Cortex of kidney (tissue), 1 donor: ENCODE measurements at places on chromosomes 6 and 20.

DNA sequence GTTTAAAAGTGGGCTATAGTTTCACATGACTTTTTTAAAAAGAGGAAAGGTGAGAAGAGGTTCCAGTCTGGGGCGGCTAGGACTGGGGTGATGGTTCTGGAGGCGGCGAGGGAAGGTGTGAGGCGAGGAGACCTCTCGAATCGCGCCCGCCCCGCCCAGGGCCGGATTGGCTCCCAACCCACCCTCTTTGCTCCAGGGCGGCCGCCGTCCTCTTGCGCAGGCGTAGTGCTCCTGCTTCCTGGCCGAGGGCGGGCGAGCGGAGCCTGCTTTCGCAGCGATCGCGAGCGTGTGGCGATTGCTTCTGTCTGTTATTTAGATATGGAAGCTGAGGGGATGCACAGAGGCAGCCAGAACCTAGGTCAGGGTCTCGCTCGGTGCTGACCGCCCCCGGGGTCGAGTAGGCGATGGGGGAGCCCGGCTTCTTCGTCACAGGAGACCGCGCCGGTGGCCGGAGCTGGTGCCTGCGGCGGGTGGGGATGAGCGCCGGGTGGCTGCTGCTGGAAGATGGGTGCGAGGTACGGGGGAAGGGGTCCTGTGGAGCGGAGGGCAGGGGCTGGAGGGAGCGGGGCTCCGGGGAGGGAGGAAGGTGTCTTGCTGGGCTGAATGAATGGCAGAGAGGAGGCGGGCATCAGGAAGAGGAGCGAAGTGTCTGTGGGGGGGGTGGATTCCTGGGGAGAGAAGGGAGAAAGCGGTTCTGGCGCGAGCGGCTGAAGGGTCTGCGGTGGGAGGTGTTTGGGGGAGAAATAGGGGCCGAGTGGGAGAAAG is at the start of gene RNF8:
TSS of gene RNF8 (plus strand) at position 223 of the 765 bp plus-strand sequence. CDS start at position 405, 182 bp downstream.
- DNase-seq, result peak; percentile 40

DNA sequence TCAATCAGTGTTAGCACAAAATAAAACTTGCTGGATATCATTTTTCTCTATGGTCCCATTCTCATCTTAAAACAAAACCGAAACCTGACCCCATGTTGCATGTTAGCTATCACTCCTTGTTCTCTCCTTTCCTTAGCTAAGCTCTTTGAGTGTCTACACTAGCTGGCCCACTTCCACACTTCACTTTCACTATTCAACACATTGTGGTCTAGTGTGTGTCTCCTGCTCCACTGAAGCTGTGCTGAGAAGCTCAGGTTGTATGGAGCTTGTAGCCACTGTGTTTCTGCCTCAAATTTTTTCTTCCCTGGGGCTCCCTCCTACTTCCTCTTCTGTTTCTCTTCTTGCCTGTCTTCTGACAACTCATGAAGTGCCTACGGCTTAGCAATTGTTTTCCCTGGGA is 223.0 kb downstream of the NKAIN2 start:
- no peak for DNase-seq

DNA sequence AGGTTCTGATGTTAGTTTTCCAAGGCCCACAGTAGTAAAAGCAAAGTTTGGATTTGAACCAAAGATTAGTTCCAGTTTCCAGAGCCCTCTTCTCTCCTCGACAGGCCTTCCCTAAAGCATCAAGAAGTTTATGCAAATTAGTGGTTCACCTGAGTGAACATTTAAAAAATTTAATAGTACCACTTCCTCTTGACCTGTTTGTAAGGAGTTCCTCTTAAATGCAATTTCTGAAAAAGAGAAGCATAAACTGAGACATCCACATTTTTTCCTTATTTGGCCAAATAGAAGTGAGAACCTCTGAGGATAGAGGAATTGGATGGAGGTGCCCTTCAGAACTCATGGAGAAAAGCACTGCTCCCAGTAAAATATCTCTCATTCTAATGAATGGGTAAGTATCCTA is 1.2 kb upstream of the DSE start:
- no peak for DNase-seq

DNA sequence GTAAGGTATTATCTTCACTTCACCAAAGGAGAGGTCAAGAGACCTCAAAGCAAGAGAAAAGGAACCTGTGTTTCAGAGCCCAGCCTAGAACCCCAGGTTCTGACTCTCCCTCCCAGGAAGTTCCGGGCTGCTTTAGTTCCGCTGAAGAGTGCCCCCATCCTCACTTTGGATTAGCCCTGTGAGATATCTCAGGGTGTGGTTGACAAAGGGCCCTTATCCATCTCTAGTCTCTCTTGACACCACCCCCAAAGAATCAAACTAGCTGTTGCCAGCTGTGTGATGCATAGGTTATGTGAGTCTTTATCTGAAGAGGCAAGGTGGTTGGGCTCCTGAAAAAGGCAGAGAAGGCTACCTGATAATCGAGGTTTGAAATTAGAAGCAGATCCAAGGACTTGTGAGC is 20.6 kb downstream of the BRPF3 start:
- DNase-seq, result no peak

GRCh38 chr20:13213335-13213734 is 7.7 kb upstream of the ISM1 start:
- no peak for DNase-seq

GRCh38 chr20:50450881-50451752 is 59.1 kb upstream of the PTPN1 start:
- DNase-seq, result no peak

DNA sequence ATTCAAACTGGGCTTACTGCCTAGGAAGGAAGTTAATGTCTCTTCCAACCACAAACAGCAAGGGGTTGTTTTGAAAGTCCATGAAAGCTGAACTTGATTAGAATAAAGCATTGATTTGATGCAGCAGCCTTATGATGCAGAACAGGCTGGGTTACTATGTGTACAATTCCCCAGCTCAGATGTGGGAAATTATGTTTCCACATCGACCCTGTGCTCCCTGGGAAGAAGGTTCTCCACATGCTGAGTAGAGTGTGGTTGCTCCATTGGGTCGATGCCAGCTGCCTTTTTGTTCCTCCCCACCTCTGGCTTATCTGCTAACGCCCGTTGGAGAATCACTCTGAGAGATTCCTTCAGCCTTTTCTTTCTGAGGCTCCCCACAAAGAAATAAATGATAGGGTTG is 1.2 kb downstream of the MAS1L start:
- DNase-seq, result no peak

GRCh38 chr6:41228096-41228495 is at the start of gene TREML4:
Gene TREML4 (plus strand): TSS chr6:41228349. CDS start chr6:41228428, 79 bp downstream.
- DNase-seq, result no peak

DNA sequence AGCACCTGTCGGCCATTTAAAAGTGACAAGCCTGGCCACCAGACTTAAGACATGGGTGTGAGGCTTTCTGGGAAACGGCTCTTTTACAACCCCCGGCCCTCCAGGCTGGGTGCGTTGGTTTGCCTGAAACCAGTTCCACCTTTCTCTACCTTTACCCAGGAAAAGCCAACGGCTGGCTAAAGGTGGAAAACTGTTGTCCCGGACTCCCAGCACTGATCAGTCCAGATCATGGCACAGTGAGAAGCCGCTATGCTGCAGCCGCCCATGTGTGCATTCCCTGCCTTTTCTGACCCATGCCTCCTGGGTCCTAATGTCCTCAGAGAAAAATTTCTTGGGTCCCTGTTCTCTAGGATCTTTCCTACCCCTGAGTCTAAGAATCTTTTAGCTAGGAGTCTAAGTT is 655.7 kb upstream of the HS3ST5 start:
- DNase-seq, result no peak
